ENCODE measurements at places on chromosomes 12 and 14.

GRCh38 chr12:123973552-123974341, 732 bp downstream of the ZNF664 start:
- peak; percentile 34 for DNase-seq

GRCh38 chr12:71399197-71399596, 40.4 kb upstream of the LGR5 start:
- DNase-seq = no peak

DNA sequence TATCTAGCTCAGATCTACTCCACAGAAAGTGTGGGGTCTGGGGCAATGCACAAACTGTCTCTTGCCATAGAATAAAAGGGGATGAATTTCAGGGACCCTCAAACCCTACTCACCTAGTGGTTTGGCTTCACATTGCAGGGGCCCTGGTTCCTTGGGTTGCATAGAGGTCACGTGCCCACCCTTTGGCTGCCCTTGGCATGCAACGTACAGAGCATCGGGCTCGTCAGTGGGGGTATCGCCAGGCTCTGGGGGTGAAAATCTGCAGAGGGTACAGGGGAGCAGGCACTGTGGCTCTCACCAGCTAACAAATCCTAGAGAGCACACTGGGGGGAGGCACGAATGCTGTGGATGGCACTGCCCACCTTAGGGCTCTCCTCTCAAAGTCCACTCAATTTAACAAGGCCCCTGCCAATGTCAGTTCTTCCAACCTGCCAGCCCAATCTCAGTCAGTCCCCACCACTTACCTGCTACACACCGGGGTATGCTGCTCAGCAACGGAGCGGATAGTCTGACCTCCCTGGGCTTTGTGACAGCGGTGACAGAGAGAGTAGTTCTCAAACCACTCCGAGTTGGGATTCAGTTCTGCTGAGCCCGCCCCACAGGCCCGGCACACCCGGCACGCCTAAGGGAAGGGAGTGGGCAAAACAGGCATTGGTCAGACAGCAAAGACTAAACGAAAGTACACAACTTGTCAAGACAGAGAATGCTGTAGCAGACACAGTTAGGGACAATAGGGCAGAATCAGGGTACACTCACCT, 8.0 kb downstream of the KMT2D start:
- no peak for DNase-seq

- DNase-seq = no peak
These were observed 13.2 kb downstream of the TCL1B start for GRCh38 chr14:95699412-95699811.

GRCh38 chr12:50302686-50303085, 19.4 kb upstream of the LIMA1 start:
- DNase-seq = no peak
